ENCODE measurements at places on chromosomes 3 and 15. TPM values are rescaled to one million over a fixed set of nuclear protein-coding genes. Genes with fewer than 3 reads are reported as not detected.

GRCh38 chr3:66463730-66464511 lies 36.9 kb downstream of the LRIG1 start:
- DNase-seq: no peak

GRCh38 chr3:14883226-14883625 lies 64.2 kb upstream of the NR2C2 start:
- DNase-seq: no peak

- DNase-seq: no peak
These were observed 3.4 kb downstream of the GXYLT2 start for GRCh38 chr3:72891053-72891855.

GRCh38 chr15:66839506-66840112 lies 137.6 kb downstream of the SMAD6 start:
- no peak for DNase-seq

DNA sequence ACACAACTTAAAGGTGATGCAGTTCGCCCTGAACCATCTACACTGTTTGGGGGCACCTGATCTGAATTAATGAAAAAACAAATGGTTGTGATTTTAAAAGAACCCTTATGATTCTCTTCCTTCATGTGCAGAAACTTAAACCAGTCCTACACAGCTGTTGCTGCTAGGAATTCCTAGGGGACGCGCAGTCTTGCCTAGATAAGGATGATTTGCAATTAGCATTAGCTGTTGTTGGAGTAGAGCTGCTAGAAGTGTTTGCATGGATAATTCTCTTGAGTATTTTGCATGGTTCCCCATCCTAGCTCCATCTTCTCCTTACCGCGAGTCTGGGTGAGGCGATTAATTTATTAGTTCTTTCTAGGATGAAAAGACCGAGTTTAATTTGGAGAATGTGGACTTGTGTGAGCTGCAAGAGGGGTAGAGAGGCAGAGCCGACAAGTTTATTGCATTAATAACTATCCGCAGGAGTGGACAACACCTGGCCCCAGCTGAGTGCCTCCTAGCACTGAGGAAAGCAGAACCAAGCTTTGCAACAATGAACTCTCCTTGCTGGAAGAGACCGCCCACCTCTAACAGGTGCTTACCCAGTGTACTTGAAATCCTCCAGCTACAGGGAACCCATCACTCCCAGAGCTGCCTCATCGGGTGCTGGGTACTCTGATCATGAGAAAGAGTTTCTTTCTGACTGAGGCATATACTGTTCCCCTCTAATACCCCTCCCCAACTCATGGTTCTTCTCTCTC lies 75.0 kb upstream of the WNT7A start:
- DNase-seq: no peak

DNA sequence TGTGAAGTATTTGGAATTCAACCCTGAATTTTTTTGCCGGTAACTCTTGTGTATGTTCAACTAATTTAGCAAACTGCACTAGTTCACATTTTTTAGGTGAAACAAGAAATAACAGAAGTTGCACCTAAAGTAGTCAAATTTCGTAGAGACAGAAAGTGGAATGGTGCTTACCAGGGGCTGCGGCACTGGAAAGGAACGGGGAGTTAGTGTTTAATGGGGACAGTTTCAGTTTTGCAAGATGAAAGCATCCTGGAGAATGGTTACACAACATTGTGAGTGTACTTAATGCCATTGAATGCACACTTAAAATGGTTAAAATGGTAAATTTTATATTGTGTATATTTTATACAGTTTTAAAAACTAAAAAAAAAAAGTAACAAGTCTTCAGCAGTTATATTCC lies 27.4 kb downstream of the PPARG start:
- no peak for DNase-seq

- DNase-seq: no peak
These were observed 281.7 kb downstream of the XXYLT1 start for GRCh38 chr3:194989241-194989640.

DNA sequence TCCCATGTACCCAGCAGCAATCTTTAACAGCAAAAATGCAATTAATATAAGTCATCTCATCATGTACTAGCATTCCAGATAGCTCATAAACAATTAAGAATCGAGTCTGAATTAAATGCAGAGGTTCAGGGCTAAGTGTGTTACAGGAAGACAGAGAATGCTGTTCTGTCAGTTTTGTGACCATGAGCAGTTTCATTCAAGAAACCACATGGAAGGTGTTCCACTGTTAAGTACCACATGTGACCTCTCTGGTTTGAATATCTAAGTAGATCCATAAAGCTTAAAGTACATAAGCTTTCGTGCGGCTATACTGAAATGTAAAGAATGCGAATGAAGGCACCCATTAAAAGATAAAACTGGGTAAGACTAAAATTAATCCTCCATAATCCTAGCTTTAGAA lies 272.3 kb downstream of the IL5RA start:
- no peak for DNase-seq

DNA sequence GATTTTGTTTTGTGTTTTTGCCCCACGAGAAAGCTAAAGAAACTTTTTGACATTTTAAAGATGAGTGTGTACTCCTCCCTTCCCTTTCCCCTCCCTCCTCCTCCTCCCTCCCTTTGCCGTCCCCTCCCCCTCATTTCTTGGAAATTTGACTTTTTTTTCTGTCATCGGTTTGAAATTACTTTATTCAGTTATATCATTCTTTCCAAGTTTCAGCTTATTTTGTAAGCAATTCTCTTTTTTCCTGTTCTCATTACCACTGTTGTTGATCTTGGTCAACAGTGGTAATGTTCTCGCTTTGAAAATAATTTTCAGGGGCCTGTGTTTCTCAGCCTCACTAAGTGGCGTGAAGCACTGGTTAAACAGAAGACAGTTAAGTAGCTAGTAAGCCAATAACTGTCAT lies 178.4 kb downstream of the AKAP13 start:
- no peak for DNase-seq

GRCh38 chr3:175355801-175356335 lies 496.7 kb downstream of the NAALADL2 start:
- DNase-seq: no peak

DNA sequence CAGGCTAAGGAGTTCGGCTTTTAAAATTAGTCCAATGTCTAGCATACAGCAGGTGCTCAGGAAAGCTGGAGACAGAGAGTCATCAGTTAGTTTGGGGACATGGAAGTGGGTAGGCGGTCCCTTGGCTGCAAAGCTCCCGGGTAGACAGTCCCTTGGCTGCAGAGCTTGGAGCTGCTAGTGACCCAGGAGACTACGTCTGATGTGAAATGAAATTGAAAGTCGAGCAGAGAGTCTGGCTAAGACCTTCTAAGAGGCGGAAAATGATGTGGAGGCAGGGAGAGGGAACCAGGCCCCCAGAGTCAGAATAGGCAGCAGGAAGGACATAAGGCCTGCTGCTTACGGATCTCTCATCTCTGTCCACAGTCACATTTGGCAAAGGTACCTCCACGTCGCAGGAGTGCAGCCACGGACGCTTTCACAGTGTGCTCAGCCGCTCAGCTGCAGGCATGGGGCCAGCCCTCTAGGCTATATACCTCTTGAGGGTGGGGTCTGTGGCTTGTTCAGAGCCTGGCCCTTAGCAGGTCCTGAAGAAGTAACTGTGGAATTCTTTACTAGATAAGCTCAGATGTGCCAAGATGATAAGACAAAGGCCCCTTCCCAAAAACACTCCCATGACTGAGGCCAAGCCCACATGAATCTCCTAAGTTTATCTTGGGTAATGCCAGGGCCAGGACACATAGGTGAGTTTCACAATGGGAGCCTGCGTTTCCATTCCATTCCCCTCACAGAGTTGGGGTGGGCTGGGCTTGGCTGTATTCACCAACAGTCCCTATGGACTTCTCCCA lies 131.7 kb downstream of the XXYLT1 start:
- DNase-seq: no peak

GRCh38 chr3:140219291-140219690 lies 284.3 kb downstream of the CLSTN2 start:
- DNase-seq: no peak

GRCh38 chr3:70890020-70890394 lies 577.6 kb upstream of the MDFIC2 start:
- no peak for DNase-seq

GRCh38 chr3:13951184-13951583 lies 71.3 kb upstream of the WNT7A start:
- no peak for DNase-seq

The AZI2 gene
- 47.9 TPM for total RNA-seq

The TIGIT gene
- total RNA-seq: not detected

The PLCB2 gene
- total RNA-seq: 3.3 TPM

The TRIM42 gene
- total RNA-seq: not detected

The LAMB2 gene
- 47.6 TPM for total RNA-seq

The STOML1 gene
- total RNA-seq: 23.4 TPM

The HYAL1 gene
- 0.16 TPM for total RNA-seq

The SUCNR1 gene
- total RNA-seq: 1.2 TPM

The MAGI1 gene
- 49.4 TPM for total RNA-seq
